ENCODE measurements at places on chromosomes 12 and 14.
A peak's percentile ranks its signal among the peaks of the same experiment; 100 is the strongest.

GRCh38 chr12:131155131-131155530, 201.4 kb downstream of the ADGRD1 start:
- DNase-seq, result no peak

- no peak for DNase-seq
Observed at GRCh38 chr12:26152507-26153102, 27.8 kb upstream of the BHLHE41 start.

GRCh38 chr12:92540782-92541423, 161.9 kb upstream of the PLEKHG7 start:
- DNase-seq, result no peak

DNA sequence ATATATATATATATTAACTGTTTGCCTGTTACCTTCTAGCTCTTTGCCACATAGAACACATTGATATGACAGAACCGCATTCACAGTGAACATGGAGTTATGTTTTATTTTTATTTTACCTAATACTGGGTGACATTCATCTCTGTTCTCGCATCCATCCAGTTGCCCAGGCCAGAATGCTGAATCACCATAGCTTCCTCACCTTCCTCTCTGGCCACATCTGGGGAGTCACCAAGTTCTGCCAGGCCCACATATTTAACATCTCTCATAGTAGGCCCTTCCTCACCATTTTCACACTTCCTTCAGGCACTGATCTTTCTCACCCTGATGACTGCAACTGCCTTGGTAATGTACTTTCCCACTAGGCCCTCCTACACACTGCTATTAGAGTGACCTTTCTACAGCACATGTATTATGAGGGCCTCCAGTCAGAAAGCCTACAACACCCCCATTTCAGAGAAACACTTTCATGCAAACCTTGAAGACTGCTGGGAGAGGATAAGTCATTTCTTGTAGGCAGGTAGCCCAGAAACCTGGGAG, 106.8 kb downstream of the LGR5 start:
- no peak for DNase-seq

- DNase-seq, result no peak
Observed at GRCh38 chr12:22530-23201, 43.9 kb upstream of the IQSEC3 start.

DNA sequence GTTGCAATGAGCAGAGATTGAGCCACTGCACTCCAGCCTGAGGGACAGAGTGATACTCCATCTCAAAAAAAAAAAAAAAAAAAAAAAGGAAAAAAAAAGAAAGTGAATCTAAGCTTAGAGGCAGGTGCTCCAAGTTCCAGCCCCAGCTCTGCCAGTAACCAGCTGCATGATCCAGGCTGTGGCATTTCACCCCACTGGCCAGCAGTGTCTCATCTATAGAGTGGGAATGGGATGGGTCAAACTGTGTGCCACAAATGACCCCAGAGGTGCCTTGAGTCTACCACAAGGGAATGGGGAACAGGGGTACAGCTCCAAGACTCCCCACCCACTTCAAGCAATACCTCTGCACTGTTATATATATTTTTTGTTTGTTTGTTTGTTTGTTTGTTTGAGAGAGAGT, 5.0 kb downstream of the PLEKHD1 start:
- no peak for DNase-seq

- no peak for DNase-seq
Observed at GRCh38 chr14:60989599-60989998, 8.6 kb downstream of the SLC38A6 start.

- no peak for DNase-seq
Observed at GRCh38 chr14:103361867-103362266, 23.3 kb upstream of the MARK3 start.

DNA sequence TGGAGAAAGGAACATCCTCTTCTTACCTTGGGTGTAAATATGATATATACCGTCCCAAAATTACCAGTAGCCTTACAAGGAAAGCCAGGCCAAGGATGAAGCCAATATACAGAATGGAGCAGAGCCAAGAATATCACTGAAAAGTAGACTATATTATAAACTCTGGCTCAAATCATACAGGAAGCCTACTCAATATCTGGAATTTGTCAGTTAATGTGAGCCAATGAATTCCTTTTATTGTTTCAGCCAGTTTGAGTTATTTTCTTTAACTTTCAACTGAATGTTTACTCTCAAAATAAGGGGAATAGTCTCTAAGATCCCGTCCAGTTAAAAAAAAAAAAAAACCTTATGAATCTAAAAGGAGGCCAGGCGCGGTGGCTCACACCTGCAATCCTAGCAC, 9.8 kb upstream of the DENND5B start:
- DNase-seq, result no peak

DNA sequence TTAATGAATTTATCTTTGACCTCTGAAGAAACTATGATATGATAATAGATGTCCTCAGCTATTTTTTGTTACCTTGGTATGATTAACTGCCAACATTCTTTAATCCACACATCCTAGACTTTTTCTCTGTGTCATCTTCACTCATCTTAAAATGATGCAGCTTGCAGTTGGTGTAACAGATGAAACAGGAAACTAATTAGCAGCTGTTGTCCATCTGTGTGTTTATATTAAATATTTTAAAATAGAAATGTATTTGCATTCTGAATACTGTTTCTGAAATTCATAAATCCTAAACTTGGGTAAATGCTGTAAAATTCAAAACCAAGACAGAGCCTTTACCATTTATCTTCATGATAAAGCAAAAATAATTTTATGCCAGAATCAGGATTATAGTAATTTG, 56.1 kb upstream of the GARIN2 start:
- no peak for DNase-seq

GRCh38 chr12:93569301-93569655, 3.2 kb upstream of the SOCS2 start:
- DNase-seq, result no peak

GRCh38 chr12:11725686-11726085, 76.2 kb downstream of the ETV6 start:
- DNase-seq, result no peak

DNA sequence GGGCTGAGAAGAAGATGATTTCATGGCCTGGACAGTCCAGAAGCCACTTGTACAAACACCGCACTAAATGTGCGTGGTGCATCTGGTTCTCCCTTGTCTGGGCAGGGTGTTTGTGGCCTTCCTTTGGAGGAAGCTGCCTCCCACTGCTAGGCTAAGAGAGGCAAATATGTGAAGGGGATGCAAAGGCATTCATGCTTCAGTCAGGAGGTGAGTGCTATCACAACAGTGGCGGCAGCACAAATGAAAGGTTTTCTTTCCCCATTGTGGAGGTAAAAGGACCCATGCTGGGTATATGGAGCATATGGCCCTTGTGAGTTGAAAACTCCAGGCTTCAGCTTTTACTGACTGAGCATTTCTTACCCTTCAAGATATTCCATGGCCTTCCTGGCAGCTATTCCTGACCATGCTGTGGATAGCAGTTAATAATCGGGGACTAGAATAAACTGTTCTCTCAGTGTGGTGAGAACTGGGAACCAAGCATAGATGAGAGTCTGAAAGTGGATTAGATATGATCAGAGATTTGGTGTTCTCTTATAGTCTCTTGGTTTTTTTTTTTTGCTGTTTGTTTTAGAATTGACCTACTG, 69.9 kb downstream of the MYRFL start:
- DNase-seq, result no peak

DNA sequence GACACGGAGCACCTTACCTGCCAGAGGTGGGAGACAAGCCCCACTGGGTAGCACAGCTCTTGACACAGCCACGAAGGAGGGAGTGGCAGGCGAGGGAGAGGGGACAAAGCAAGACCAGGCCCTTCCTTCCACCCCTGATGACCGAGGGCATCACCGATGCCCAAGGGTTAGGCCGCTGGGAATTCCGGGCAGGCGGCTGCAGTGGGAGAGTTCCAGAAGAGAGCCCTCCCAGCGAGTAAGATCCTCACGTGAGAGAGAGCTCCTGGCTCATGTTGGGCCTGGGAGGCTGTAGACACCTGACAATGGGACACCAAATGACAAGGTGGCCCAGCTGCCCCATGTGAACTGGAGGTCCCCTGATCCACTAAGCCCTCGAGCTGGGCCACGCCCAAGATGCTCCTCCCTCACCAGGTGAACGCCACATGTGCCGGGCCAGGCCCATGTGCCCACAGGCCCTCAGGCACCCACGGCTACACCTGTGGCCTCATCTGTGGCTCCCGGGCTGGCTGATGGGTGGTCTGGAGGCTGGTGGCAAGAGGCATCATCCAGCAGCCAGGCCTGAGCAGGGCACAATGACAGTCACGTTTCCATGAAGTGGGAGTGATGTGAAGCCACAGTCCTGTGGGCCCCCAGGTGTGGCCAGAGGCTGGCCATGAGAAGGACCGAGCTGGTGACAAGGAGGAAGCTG, 32.1 kb upstream of the C14orf180 start:
- DNase-seq, result no peak

GRCh38 chr12:92446083-92446460, 256.7 kb upstream of the PLEKHG7 start:
- no peak for DNase-seq

DNA sequence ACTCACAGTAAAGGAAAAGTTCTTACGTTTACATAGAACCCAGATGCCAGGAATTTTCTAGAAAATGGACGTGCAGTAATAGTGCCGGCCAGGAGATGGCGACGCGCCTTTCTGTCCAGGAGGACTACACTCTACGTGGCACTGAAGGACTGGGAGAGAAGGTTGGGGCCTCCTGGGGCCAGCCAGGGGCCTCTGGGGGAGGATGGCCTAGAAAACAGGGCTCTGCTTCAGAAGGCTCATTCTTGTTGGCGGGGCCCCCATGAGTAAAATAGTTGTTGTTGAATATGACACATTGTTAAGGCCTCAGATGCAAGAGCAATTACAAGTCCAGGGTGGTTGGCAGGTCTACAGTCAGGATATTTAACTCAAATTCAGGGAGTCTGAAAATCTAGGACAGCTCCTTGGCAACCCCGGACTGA, 120.1 kb upstream of the MAX start:
- no peak for DNase-seq

GRCh38 chr12:103929784-103930033, 501 bp upstream of the HSP90B1 start:
- peak; percentile 98 for DNase-seq

- no peak for DNase-seq
Observed at GRCh38 chr14:87522575-87522974, 470.4 kb downstream of the GALC start.

DNA sequence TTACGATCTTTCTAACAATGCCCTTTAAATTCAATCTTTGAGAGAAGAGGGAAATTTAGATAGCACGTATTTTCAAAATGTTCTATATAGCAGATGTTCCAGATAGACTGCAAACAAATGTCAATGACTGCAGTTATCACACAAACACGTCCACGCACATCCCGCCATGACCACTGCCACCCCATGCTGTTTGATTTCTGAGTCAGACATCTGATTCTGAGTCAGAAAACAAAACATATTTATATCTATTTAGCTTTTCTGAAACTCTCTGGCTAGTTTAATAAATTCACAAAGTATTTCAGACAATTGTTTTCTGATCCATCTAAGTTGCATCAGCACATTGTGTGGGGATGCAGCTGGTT, 105.9 kb upstream of the BCAT1 start:
- no peak for DNase-seq

- no peak for DNase-seq
Observed at GRCh38 chr14:103111232-103111868, 11.9 kb upstream of the TNFAIP2 start.

- no peak for DNase-seq
Observed at GRCh38 chr12:78888568-78888967, 24.0 kb downstream of the SYT1 start.

DNA sequence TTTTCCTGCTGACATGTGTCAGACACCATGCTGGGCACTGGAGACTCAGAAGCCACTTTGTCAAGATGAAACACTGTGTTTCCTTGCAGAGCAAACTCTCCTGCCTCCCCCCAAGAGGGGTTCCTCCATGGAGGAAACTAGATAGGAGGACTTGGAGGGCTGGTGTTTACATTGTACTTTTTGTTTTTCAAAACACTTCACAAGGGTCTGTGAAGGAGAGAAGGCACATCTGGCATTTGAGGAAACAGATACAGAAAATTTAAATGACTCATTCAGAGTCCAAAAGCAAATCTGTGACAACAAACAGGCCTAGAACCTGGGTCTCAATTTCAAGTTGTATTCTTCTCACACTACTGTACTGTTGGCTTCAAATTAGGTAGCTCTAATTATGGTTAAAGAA, 6.7 kb upstream of the CDKL1 start:
- DNase-seq, result peak; percentile 22

- DNase-seq, result no peak
Observed at GRCh38 chr12:2543801-2544200, 251.0 kb upstream of the FKBP4 start.

DNA sequence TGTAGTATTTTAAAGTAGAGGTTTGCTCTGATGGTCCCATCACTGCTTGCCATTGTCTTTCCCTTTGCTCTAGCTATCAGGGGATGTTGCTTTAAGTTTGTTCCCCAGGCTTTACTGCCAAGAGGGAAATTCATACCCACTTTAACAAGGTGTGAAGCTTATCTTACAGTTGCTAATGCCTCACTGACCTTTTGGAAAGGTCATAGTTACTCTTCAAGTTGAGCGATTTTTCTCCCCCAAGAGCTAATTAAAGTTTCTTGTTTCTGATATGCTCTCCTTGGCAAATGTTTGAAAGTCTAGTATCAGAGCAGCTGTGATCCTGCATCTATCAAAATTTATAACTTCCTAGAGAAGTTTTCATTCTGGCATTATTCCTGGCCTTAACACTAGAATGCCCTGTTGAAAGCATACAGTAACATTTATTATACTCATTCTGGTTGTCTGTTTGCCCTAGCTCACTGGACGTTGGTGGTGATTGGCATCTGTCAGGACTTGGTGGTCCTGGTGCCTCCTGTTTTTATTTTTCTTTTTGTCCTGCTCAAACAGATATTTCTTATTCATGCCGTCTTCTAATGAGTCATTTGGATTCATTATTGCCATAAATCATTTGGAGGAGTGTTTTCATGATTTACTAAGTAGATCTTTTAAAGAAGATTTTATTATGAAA, 8.1 kb downstream of the ATP2A2 start:
- DNase-seq, result no peak

DNA sequence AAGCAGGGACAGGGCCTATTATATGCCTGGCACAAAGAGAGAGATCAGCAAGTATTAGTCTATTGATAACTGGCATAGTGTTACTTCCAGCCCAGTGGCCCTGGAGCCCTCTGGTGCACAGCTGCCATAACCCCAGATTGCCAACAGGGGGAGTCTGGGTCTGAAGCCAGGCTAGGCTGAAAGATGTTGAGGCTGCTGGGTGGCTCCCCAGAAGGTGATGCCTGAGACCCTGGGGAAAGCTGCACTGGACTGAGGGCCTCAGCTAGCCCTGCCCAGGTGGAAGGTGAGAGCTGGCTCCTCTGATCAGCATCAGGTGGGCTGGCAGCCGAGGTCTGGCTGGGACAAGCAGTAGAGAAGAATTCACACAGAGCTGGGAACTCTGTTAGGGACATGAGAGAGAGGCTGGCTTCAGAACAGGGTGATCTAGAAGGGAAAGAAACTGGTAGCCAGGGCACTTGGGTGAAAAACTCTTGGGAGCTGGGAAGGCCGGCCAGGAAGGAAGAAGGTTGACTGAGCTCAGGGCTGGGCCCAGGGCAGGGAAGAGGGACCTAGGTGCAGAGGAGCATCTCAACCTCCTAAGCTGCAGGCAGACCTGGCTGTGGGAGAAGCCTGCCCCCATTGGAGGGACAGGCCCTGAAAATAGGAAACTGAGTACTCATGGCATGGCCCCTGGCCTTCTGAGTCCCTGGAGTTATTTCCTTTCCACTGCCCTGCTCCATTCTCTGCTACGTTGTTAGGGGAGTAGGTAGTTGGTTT, 3.9 kb downstream of the GZMH start:
- no peak for DNase-seq

- no peak for DNase-seq
Observed at GRCh38 chr12:132403636-132404434, 74.4 kb upstream of the GALNT9 start.
